ENCODE measurements at places on chromosomes 2 and 18.

DNA sequence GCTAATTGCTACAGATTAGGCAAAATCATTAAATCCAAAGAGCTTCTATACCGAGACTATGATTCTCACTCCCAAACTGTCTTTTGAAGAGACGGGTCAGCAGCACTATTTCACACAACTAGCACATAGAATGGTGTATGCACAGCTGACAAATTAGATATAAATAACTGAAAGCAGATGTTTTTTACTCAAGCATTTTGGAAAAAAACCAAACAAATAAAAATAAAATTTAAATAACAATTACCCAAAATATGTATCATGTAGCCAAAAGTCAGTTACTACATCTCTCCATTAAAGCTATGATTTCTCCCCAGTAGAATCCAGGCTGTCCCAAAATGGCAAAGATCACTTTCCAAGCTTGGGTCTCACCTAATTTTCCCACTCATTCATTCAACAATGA, 107.9 kb downstream of the TMEM163 start:
- no peak for DNase-seq

GRCh38 chr2:106685180-106685897, 198.2 kb downstream of the CD8B2 start:
- no peak for DNase-seq

- no peak for DNase-seq
These were observed 63.0 kb upstream of the COX7A2L start for GRCh38 chr2:42424033-42424432.

- no peak for DNase-seq
These were observed 27.9 kb downstream of the IWS1 start for GRCh38 chr2:127498386-127498785.

DNA sequence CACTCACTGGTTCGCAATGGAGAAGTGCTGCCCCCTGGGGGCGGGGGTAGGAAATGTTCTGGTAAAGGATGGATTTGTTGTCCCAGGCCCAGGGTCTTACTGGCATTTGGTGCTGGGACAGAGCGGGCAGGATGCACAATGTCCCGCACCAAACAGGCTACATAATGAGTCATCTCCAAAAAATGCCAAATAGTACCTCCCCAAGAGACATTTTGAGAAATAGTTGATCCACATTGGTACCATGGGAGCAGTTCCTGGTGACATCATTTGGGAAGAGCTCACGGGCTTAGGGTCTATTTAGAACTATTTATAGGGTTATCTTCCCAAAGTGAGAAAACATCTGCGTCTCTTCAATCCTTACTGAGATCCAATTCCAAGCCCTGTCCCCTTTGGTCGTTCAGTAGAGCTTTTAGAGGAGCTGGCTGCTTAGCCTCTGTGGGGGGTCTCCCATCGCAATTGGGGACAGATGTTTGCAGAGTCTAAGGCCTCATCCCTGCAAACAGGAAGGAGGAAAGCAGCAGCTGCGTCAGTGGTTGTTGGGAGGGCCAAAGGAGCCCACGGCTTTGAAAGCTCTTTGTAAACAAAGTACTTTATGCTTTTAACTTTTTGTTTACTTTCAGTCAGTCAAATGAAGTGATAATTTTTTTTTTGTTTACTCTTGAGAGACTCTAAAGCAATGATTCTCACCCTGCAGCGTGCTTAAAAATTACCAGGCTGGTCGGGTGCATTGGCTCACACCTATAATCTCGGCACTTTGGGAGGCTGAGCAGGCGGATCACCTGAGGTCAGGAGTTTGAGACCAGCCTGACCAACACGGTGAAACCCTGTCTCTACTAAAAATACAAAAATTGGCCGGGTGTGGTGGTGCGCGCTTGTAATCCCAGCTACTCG, 49.3 kb downstream of the GREB1 start:
- DNase-seq, result peak; percentile 38

DNA sequence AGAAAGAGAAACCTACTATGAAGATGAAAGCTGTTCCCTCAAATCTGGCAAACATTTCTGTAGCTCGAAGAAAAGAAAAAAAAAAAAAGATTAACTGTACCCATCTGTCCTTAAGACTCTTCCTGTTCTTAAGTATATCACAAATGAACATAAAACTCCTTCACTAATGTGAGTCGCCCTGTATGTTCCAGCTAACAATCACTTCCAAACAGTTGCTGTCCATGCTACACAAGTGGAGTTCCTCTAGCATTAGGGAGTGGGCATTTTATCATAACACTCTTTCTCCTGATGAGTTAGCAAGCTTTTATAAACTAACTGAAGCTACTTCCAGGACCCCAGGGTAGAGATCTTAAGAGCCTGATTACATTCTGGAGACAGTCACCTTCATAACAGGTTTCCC, 5.8 kb downstream of the CUL3 start:
- DNase-seq, result no peak

- no peak for DNase-seq
These were observed 69.7 kb upstream of the ACKR3 start for GRCh38 chr2:236499691-236500578.

- DNase-seq, result no peak
These were observed 119.6 kb downstream of the SLC8A1 start for GRCh38 chr2:40332191-40332826.

DNA sequence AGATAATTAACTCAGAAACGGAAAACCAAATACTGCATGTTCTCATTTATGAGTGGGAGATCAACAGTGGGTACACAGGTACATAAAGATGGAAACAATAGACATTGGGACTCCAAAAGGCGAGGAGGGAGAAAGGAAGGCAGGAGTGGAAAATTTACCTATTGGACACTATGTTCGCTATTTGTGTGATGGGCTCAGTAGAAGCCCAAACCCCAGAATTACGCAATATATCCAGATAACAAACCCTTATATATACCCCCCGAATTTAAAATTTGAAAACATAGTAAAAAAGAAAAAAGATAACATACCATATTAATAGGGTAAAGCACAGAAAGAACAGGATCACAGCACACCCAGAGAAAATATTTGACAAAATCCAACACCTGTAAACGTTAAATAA, 1351.7 kb upstream of the FAM98A start:
- no peak for DNase-seq

DNA sequence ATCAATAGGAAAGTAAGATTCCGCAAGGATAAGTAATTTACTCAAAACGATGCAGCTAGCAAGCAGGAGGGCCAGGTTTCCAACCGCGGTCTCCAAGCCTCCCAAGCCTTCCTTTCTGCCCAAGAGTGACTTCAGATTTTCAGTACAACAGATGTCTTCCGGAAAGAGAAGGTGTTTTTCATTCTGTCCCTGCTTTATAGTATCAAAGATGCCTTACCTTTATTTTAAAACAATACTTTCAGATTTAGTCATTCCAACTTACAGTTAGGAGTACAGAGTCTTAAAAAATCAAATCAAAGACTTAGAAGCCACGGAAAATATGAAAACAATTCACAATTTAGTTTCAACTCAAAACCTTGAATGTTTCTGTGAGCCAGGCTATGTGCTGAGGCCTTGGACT, 43.6 kb downstream of the CYB5A start:
- no peak for DNase-seq

DNA sequence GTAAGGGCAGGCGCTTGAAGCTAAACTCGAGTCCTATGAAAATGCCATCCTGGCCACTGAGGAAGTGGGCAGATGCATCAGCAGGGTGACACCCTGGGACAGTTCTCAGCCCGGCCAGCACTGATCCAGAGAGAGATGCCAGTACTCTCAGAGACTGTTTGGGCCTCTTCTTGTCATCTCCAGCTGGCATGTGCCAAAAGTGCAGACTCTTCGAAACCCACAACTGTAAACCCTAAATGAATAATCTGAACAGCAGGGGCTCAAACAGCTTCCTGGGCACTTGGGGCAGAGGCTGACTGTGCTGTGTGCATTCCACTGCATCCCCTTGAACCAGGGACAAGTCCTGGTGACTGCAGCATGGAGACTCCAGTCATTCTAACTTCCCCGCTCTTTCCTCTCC, 204.2 kb upstream of the SMAD2 start:
- DNase-seq, result no peak

GRCh38 chr2:69243652-69244051, 143.4 kb downstream of the GFPT1 start:
- DNase-seq, result no peak

- DNase-seq, result no peak
These were observed 1244.7 kb upstream of the ZEB2 start for GRCh38 chr2:145764631-145765030.

DNA sequence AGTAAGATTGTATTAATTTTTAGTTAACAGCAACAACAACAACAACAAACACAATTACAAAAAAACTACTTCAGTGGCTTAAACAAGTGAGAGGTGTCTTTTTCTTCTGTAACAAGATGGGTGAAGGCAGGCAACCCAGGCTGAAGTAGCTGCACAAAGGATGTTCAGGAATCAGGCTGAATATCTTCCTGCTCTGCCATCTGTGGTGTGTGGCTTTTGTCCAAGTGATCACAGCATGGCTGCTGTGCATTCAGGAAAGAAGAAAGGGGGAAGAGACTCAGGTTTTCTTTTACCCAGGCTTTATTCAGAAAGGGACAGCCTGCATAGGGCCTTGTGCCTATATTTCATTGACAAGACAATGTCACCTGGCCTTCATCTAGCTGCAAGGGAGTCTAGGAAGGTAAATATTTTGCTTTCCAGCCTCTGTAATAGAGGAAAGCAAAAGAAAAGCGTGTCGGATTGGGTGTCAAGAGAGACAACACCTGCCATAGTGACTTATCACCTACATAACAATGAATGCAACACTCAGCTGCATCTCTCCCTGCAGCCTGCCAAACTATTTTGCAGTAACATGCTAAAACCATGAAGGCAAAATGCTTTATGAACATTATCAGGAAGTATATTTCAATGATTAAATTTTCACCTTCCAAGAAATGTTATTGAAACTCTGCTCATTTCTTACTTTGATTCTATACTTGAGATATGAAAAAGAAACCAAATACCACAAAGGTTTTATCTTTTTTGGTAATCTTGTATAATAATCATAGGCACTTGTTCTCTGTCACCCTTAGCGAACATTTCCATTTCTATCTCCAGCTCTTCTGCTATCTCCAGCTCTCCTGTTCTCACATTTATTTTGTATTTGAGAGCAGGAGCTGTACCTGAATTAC, 14.6 kb downstream of the G6PC2 start:
- no peak for DNase-seq

DNA sequence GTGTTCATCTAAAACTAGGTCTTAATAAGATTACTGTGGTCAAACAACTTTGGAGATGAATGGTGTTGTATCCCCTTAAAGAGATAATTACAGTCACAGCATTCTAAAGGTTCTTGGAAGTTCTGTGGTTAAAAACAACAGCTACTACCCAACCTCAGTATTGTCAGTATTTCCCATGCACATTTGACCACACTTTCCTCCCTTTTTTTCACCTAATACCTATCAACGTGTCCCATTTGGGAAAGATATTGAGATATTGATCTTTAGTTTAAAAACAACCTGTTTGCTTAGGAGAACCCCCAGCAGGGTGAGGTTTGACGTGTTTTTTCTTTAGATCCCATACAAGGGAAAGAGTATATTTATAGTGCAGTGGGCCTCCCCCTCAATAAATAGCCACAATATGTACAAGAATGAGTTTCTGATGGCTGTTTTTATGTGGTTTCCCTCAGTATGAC, 65.6 kb downstream of the WDR7 start:
- no peak for DNase-seq

- DNase-seq, result no peak
These were observed 6.7 kb upstream of the TNFAIP6 start for GRCh38 chr2:151350579-151351195.

- DNase-seq, result no peak
These were observed 9.6 kb upstream of the NTSR2 start for GRCh38 chr2:11679486-11680181.

- no peak for DNase-seq
These were observed 4.8 kb upstream of the ZFP36L2 start for GRCh38 chr2:43230951-43231827.

DNA sequence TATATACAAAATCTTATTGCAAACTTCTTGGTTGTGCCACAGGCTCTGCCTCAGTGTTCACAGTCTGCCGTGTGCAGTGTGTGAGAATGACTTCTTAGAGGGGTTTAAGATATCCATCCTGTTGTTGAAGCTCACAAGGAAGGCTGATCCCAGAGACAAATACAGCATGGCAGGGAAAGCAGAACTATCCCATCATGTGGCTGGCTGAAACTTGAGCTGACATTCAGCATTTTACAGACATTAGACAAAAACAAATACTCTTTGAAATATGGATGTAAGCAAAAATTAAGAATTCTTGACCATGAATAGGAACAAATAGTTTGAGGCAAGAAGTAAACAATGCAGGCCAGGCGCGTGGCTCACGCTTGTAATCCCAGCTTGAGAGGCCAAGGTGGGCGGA, 12.9 kb upstream of the PUM2 start:
- DNase-seq, result no peak

DNA sequence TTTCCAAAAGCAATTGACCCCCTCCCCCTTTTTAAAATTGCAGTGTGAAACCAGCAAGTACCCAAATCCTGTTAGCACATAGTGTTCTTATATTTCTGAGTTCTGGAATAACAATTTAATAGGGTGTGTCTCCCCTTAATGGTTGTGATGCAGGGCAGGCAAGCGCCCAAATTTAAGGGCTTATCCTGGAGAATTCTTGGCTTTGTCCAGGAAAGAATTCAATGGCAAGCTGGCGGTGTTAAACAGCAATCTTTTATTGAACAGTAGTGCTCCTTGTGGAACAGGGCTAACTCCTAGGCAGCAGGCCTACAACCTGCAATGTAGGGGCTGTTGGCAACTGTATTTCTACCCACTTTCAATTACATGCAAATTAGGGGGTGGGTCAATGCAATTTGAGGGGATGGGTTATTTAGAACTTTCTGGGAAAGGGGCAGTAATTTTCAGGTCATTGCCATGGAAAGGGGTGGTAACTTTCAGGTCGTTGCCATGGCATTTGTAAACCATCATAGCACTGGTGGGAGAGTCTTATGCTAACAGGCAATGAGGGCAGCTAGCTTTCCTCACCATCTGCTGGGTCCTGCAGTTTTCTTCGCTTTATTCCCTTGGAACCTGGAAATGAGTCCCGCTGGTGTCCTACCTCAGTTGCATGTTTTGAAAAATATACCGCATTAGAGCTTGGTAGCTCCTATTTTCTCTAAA, 149.0 kb upstream of the KCTD1 start:
- no peak for DNase-seq

- no peak for DNase-seq
These were observed 143.7 kb downstream of the IRS1 start for GRCh38 chr2:226655871-226656270.

GRCh38 chr2:25354116-25354515, 12.4 kb upstream of the DNMT3A start:
- DNase-seq, result no peak

DNA sequence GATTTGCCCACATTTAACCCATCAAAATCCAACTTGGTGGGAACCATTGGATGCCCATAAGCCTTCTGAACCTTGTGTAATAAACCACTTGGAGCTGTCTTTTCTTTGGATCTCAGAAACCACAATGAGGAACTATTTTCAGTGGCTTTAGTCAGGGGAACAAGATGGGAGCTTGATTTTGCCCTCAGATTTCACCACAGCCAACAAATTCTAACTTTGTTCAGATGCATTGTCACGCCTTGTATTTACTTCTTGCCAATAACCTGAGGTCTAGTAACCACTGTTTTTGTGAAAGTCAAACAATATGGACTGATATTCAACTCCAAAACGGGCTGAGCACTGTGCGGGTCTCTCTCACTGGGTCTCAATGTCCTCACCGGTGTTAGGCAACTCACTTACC, 508.2 kb downstream of the TNS1 start:
- no peak for DNase-seq

GRCh38 chr2:85669549-85669948, 1.6 kb upstream of the SFTPB start:
- DNase-seq, result no peak

Measured in stimulated activated CD8-positive, alpha-beta memory T cell treated with anti-CD3 and anti-CD28 coated beads, Interleukin-15, amount 100 ng/mL, for 48 hours (primary cell).